Activated naive CD4-positive, alpha-beta T cell (primary cell): ENCODE measurements at places on chromosomes 6 and 20.

- DNase-seq: no peak
These were observed 23.7 kb upstream of the ADGRF4 start for GRCh38 chr6:47674673-47675072.

DNA sequence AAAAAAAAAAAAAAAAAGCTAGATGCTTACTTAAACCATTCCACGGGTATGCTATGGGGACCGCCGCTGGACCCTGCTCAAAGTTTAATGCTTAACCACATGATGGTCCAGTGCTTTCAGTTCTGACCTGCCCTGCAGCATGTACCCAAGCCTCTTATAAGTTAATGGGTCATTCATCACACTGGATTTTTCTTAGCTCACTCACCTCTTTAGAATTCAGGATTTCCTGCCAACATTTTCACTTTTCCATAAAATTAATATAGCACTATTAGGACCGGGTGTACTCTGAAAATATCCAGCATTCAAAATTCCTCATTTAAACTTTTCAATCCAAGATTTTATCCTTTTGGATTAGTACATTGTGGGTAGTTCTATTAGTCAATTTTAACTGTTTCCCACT is 140.8 kb downstream of the ALDH8A1 start:
- no peak for DNase-seq

DNA sequence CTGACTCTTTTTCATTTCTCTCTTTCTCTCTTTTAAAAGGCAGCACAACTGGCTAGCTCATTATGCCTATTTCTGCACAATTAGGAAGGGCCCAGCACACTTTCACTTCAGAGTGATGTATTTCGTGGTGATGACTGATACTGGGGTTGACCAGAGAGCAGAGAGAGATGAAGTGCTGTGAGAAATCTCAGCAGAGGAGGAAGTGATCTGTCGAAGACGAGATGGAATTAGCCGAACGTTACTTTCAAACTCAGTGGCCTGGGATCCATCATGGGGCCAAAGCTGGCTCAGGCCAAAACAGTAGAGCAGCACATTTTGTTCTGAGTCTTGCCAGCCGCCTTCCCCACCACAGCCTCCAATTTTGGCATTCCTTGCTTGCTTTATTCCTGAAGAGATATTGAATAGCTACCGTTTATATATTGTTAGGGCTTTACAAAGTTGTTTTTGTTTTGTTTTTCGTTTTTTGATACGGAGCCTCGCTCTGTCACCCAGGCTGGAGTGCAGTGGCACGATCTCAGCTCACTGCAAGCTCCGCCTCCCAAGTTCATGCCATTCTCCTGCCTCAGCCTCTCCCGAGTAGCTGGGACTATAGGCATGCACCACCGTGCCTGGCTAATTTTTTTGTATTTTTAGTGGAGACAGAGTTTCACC is 213.2 kb upstream of the ECI2 start:
- no peak for DNase-seq

DNA sequence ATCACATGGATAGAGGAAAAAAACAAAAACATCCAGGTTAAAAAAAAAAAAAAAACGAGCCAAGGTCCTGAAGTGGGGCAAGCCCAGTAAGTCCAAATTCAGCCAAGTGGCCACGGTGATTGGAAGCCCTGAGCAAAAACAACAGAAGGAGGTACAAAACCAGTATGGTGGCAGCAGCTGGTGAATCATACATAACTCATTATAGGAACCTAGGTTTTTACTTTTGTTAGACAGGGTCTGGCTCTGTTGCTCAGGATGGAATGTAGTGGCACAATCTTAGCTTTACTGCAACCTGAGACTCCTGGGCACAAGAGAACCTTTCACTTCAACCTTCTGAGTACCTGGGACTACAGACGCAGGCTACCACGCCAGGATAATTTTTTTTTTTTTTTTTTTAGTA is 22.7 kb upstream of the MYB start:
- no peak for DNase-seq

GRCh38 chr6:37565267-37566110 is 65.8 kb upstream of the CCDC167 start:
- DNase-seq: no peak

- no peak for DNase-seq
These were observed 67.8 kb upstream of the ANKEF1 start for GRCh38 chr20:9966966-9967365.

GRCh38 chr20:52622081-52622480 is 350.1 kb upstream of the TSHZ2 start:
- no peak for DNase-seq
